Right atrium auricular region (tissue), 2 donors: ENCODE measurements at places on chromosomes 16 and 17. TPM values are rescaled to one million over a fixed set of nuclear protein-coding genes. Genes with fewer than 3 reads are reported as not detected.

CHST4 gene
- total RNA-seq = not detected

CCDC200 gene
- total RNA-seq = not detected

MT1A gene
- not detected for total RNA-seq

MT1H gene
- total RNA-seq = not detected

LRRC75A gene
- 0.93 TPM for total RNA-seq

ABHD15 gene
- 9.0 TPM for total RNA-seq

EVI2B gene
- 11.3 TPM for total RNA-seq

C17orf113 gene
- total RNA-seq = 0.94 TPM

ZNF785 gene
- 5.5 TPM for total RNA-seq

SULT1A2 gene
- total RNA-seq = 2.7 TPM

NOD2 gene
- total RNA-seq = 0.44 TPM

ACSM2A gene
- total RNA-seq = not detected

CIAPIN1 gene
- total RNA-seq = 34.4 TPM

TP53TG3C gene
- not detected for total RNA-seq

MYOCD gene
- total RNA-seq = 65.1 TPM

AIPL1 gene
- total RNA-seq = not detected

GCGR gene
- total RNA-seq = not detected

EVI2A gene
- total RNA-seq = 2.1 TPM

NOB1 gene
- 22.2 TPM for total RNA-seq

GSDMA gene
- not detected for total RNA-seq

TBC1D3I gene
- total RNA-seq = not detected

EPX gene
- not detected for total RNA-seq

MARVELD3 gene
- not detected for total RNA-seq

PRPF8 gene
- 90.1 TPM for total RNA-seq

DBNDD1 gene
- 6.2 TPM for total RNA-seq

CORO6 gene
- 87.6 TPM for total RNA-seq

FN3K gene
- total RNA-seq = 5.1 TPM

INO80E gene
- total RNA-seq = 117 TPM

PPY gene
- not detected for total RNA-seq

TMED6 gene
- not detected for total RNA-seq

GAST gene
- not detected for total RNA-seq

PRAC1 gene
- not detected for total RNA-seq

TPSAB1 gene
- total RNA-seq = 2.6 TPM

AP1G1 gene
- total RNA-seq = 44.6 TPM

UTS2R gene
- 0.44 TPM for total RNA-seq

CES5A gene
- total RNA-seq = not detected

CLEC18A gene
- not detected for total RNA-seq

MAP2K6 gene
- total RNA-seq = 0.90 TPM

USP36 gene
- total RNA-seq = 15.4 TPM

HS3ST2 gene
- total RNA-seq = 2.3 TPM

ARHGAP27 gene
- 18.9 TPM for total RNA-seq

SGCA gene
- 120 TPM for total RNA-seq

ASGR1 gene
- total RNA-seq = not detected

DHRS7C gene
- total RNA-seq = 201 TPM

ALOX15 gene
- 65.0 TPM for total RNA-seq
